ENCODE measurements at places on chromosomes 4 and X.
A peak's percentile ranks its signal among the peaks of the same experiment; 100 is the strongest.

DNA sequence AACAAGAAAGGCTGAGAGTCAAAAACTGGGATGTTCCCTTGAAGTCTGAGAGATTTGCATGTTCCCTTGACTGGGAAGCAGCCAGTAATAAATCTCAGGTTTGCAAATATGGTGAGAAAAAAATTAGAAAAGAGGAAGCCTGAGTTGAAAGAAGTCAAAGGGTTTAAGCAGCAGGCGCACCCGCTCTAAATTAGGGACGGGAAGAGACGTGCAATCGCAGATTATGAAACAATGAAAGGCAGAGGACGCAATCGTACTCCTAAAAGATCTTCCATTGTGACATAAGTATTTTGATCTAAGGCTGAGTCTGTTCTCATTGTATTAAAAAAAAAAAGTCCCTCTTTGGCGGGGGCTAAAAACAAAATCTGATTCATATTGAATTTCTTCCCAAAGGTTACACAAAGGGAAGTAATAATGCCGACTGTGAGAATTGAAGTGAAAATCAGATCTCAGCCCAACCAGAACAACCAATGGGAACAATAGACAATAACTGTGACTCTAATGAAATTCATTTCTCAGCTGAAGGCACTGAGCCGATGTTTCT, 28.2 kb downstream of the SAT1 start:
- no peak for DNase-seq

- DNase-seq = no peak
Observed at GRCh38 chrX:74510401-74510800, 89.1 kb downstream of the SLC16A2 start.

- no peak for DNase-seq
Observed at GRCh38 chr4:48546336-48546735, 56.3 kb downstream of the ZAR1 start.

GRCh38 chrX:82362550-82362949, 1145.5 kb upstream of the POU3F4 start:
- DNase-seq = no peak

DNA sequence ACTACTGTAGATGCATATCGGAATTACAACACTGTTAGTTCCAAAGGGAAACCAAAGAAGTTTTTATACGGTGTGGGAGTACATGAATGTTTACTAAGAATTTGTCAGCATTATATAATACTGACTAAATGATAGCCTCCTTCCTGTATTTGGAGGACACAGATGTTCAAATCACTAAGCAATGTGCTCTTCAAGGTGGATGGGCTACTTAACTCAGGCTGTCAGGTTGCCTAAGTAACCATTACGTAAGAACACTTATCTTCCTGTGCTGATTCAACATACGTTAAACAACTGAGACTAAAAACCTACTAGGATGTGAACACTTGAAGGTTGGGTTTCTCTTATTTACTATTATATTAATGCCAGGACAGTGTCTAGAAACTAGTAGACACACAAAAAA, 81.9 kb upstream of the HPGD start:
- DNase-seq = no peak

- no peak for DNase-seq
Observed at GRCh38 chr4:12928751-12929150, 555.4 kb downstream of the RAB28 start.

GRCh38 chr4:71009086-71009485, 15.6 kb downstream of the DCK start:
- DNase-seq = no peak

DNA sequence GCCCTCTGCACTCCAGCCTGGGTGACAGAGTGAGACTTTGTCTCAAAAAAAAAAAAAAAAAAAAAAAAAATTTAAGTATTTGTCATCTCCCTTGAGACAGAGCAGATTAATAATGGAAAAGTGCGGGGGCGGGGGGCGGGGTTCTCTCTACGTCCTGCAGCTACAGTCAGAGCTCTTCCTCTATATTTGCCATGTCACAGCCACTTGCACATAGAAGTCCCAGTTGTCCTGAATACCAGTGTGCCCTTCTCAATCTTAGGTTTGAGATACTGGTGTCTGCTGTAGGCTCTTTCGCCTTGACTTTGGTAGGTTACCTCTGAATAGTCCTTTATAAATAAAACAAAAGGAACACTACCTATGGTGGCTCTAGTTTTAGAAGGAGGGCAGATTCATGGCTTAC, 237.8 kb upstream of the PGRMC2 start:
- no peak for DNase-seq

GRCh38 chr4:124478470-124478869, 234.1 kb downstream of the ANKRD50 start:
- no peak for DNase-seq

- DNase-seq = no peak
Observed at GRCh38 chrX:119692191-119693039, 553 bp downstream of the SEPTIN6 start.

DNA sequence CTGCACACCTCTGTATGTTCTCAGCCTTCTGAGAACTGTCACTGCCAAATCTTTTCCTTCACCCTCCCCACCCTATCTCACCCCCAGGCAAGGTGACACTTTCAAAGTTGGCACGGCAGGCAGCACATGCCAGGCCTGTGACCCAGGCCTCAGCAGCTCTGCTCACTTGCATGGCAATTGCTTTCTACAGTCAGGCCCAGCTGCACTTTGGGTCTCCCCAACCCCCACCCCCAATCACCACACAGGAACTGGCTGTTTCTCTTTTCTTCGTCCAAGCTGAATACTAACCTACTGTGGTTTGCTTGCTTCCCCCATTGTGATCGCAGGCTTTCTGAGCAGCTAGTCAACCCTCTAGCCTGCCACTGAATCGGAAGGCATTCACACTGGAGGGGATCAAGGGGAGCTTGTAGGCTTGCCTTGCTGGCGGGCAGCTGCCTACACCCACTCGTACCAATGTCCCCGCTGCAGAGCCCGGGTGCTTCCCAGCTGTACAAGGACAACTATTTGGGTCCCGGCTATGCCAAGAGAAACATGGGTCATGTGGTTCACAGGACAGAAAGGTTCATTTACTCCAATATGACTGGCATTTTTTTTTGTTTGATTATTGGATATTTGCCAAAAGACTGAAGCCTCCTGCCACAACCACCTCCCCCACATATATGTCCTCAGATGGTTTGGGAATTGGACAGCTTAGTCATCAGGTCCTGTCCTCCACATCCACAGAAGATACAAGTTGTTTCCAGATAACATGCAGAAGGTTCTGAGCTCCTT, 28.1 kb downstream of the SLC25A43 start:
- no peak for DNase-seq

- no peak for DNase-seq
Observed at GRCh38 chr4:100644150-100644549, 126.3 kb upstream of the EMCN start.

DNA sequence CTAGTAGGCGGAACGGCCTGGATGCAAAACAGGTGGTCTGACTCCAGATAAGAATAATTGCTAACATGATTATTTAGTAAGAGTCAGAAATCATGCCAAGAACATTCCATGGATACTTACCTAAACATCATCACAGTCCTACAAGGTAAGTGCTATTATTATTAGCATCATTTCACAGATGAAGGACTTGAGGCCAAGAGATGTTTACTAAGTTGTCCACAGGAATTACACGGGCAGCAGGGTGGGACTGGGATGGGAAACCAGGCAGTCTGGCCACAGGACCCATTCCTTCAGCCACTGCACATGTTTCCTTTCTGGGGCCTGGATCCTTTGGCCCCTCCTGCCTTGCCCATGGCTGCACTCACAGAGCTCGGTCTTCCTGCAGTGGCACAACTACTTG, 48.3 kb downstream of the ANAPC4 start:
- DNase-seq = peak; percentile 55

GRCh38 chrX:73812256-73812655, 249.3 kb downstream of the CHIC1 start:
- DNase-seq = no peak

GRCh38 chr4:39541987-39542610, 14.9 kb upstream of the UGDH start:
- DNase-seq = no peak

DNA sequence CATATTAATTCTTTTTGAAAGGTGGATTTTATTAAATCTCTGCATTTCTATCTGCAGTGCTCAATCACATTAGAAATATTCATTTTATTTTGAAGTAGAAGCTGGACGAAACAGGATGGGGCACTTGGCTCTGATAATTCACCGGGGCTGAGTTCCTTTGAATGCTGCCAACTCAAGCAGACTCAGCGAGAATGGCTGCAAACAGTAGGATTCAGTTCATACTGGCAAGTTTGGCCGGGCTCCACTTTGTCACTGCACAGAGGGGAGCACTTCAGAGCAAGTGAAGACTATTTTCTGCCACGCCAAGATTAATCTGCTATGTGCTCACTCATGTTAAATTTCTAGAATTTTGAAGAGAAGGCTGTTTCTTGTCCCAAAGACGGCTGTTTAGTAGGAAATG, 30.7 kb upstream of the KLHL8 start:
- DNase-seq = no peak

GRCh38 chrX:134658760-134659023, 421 bp upstream of the PLAC1 start:
- no peak for DNase-seq

GRCh38 chr4:101853691-101854090, 63.2 kb downstream of the BANK1 start:
- no peak for DNase-seq

DNA sequence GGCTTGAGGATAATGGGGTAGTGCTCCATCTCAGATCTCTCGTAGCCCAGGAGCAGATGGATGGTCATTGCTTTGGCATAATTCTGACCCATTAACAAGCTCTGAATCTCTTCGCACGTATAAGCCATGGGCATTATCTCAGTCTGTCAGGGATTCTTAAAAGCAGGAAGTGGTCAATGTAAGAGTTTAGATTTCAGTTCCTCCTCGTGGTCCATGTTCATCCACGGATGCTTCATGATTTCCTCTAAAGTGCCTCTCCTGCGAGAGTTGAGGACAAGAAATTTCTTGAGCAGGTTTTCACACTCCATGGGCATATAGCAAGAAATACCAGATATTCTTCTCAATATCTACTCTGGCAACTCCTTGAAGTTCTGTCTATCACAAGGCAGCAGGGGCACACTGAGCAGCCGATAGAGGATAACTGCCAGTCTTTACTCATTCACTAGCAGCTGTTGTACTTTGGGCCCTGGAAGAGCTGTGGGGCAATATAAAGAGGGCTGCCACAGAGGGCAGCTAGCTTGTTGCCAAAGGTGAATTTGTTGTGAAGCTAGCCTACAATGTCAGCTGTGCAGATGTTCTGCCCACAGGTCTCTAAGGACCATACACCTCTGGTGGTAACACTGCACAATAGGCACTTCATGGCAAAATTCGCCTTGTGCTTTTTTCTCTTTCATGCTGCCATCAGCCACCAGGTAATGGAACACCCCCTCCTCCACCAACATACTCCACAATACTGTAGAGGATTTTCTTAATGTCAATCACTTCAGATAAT, 52.0 kb upstream of the WDR17 start:
- no peak for DNase-seq

- DNase-seq = no peak
Observed at GRCh38 chr4:31085689-31086088, 365.5 kb downstream of the PCDH7 start.

- no peak for DNase-seq
Observed at GRCh38 chr4:22670956-22671355, 21.8 kb upstream of the GBA3 start.

GRCh38 chrX:150227321-150227860, 135.7 kb upstream of the MAMLD1 start:
- no peak for DNase-seq

DNA sequence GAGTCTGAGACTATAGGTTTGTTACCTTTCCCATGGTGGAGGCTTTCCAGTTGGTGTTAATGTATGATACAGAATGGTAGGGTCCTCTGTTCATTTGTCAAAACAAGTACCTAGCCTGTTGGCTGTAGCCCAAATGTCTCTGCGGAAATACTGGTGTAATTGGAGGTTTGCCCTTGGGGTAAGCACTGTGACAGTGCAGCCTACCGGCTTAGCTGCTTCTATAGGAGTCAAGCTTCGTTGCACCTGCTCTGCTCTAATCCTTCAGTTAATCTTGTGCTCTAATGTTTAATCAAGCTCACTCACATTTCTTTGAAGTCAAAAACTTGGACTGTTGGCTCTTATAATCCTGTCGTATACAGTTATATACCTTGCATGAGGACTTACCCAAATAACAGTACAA, 203.4 kb downstream of the CCNG2 start:
- no peak for DNase-seq

DNA sequence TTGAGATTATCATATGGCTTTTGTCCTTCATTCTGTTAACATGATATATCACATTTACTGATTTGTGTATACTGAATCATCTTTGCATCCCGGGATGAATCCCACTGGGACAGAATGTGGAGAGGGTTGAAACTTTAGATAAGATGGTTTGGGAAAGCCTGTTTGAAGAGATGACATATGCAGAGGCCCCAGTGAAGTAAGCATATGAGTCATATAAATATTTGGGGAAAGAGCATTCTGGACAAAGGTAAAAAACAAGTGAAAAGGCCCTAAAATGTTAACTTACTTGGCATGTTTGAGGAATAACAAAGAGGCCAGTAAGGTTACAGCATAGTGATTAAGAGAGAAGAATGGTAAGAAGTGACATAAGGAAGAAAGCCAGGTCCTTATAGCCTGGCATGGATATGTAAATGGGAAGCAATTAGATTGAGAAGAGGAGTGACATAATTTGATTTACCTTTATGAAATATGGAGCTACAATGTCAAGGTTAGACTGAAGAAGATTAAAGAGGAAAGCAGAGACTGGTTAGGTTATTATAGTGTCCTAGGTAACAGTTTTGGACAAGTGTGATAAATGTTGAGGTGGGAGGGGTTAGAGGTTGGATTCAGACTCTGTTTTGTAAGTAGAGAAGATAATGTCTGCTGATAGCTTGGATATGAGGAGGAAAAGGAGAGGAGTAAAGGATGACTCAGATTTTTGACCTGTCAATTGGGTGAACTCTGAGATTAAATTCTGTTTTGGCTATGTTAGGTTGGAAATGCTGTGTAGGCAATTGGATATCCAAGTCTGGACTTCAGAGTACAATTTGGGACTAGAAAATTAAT, 54.6 kb upstream of the DRP2 start:
- DNase-seq = no peak

Measured in NCI-H1048 (cell line).